Stimulated activated CD4-positive, alpha-beta T cell treated with anti-CD3 and anti-CD28 coated beads, Interleukin-12 subunit alpha, Interleukin-12 subunit beta, amount 100 ng/mL, for 48 hours (primary cell): ENCODE measurements at places on chromosomes 4 and X.

DNA sequence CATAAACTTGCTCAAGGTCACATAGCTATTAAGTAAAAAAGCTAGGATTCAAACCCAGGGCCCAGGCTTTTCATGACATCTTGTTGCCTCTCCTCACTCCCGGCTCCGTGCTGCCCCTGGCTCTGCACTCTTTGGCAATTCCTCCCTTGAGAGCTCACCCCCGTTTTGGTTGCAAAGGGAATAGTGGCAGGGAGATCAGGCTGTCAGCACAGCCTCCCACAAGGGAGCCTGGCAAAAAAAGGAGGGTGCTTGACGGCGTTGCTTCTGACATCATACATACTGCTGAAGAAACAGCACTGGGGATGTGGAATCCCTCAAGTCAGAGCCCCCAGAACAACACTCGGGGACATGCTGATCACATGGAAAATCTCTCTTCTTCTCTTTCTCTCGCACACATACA, 20.5 kb downstream of the IQSEC2 start:
- no peak for DNase-seq

DNA sequence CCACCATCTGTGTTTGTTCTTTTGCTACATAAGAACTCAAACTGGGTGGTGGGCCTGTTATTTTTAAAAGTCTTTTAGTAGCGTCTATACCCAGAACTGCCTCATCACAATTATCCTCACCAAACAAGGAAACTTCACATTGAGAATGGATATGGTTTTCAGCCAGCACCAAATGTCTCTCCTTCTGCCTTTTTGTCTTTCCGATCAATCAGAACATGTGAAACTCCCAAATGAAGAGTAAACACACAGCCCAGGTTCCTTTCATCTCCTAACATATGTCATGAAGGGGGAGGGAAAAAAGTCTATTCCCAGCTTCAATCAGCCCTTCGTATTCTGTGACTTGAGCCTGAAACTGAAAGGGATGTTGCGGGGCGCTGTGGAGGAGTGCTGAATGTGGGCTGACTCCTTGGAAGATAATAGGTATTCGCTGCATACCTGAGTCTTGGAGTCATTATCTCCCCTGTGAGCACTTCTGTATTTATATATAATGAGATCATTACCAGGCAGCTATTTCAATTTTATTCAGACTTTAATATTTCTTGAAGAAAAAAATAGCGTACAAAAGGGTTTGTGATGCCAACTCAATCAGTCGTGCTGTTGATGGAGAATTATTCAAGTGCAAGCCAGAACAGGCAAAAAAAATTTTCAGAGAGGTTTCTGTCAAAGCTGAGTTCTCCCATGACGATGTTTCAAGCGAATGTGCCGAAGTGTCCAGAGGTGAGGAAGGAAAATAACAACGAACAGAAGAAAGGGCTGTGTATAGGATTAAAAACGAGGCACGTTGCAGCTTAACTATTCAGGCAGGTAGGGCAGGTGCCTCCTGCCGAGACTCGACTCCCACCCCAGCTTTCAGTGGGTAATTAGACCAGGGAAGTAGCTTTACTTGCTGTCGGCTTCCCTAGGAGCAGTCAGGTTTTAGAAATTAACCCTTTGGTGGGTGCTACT, 163.9 kb upstream of the NOCT start:
- DNase-seq, result no peak

DNA sequence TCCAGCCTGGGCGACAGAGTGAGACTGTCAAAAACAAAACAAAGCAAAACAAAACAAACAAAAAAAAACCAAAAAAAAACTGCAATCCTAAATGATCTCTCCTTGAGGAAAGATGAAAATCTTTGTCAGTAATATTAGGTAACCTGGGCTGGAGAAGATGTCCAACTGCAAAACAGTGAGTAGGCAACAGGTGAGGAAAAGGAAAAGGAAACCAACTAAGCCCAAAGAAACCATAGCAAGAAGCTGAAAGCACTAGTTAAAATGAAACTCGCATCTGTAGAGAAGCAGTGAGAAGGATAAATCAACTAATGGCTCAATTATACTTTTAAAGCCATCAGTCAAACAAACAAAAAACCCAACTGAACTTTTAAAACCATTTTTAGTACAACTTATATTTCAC, 54.2 kb downstream of the ENOX2 start:
- no peak for DNase-seq

DNA sequence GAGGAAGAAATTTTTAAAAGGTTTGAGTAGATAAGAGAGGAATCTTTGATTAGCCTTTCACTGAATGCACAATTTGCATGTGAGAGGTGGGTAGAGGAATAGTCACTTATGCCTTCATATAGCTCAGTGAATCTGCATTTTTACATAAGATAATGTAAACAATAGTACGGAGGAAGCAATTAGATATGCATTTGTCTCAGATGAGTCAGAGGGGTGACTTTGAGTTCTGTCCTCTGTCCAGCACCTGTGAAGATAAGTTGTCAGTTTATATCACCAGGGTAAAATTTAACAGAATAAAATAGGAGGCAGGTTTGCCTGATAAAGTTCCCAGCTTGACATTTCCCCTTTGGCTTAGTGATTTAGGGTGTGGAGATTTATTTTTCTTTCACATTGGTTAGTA, 841.9 kb downstream of the PCDH18 start:
- no peak for DNase-seq

DNA sequence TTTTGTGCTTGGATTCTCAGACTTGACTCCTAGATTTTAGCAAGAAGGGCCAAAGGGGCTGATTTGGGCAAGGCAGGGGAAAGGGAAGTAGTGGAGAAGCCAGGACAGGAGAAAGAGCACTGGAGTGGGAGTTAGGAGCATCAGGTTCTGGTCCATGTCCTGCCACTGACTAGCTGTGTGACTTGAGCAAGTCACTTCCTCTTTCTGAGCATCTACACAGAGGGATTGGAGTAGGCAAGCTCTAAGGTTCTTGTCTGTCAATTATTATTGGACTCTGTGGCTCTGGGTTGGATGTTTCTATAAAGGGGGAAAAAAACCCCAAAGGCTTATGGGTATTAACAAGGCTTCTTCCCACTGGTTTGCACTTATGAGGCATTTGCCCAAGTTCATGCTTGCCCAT, 24.4 kb downstream of the PLAC1 start:
- no peak for DNase-seq

- DNase-seq, result no peak
These were observed 388.9 kb downstream of the PPARGC1A start for GRCh38 chr4:23500894-23501449.

DNA sequence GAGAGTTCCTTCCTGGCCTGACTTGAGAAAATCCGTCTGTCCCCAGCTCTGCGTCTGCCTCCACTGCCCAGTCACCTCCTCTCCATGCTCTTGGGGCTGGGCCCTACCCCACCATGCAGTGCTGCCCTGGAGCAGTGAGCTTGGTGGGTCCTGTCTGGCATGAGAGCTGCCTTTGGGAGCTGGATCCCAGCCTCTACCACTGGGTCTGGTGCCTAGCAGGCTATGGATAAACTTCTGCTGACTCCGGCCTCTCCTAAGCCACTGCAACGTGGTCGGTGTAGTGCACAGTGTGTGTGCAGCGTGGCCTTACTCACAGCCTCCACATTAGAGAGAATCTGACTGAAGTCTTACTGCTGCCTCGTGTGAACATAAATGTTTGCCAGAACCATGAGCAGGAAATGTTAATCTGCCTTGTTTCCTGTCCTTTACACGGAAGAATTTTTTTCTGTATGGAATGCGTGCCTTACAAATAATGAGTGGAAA, 47.6 kb downstream of the HTT start:
- DNase-seq, result no peak

DNA sequence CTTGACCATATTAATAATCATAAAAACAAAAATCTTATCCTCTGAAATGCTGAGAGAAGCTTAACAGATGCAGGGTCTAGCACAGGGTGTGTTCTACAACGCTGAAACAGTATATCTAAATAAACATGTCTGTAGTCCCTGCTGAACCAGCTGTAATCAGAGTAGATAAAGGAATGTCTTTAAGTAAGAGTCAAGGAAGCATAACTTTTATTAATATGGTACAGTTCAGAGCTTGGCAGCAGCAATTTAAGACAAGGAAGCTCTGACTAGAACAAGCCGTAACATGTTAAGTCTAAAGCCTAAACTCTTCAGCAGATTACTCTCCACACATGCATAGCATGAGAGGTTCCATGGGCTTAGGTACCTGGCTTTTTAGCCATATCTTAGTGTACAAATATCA, 36.1 kb downstream of the NFKB1 start:
- no peak for DNase-seq

GRCh38 chr4:137968956-137969678, 273.0 kb downstream of the SLC7A11 start:
- no peak for DNase-seq

- no peak for DNase-seq
These were observed 55.2 kb downstream of the LGI2 start for GRCh38 chr4:24975510-24975909.

DNA sequence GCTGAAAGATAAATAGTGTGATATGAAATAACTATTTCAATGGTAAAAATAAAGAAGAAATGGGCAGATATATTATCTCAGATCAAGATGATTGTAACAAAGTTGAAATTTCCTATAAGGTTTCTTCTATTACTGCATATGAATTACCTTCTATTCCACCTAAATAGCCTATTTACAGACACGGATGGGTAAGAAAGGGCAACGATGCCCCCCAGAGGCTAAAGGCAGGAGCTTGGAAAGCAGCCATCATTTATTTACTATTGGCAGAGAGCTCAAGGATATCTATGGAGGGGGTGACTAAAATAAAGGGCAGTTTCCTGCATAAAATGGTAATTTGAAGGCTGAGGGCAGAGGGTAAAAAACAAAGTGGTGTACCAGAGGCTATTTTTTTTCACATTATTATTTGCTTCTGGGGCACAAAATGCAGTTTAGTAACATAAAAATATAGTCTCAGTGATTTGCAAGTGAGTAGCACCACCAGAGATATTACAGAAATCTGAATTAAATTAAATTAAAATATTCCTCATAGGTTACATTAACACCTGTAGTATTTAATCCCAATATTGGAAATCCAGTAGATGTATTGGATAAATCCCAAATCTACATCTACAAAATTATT, 123.1 kb downstream of the BTC start:
- peak; percentile 28 for DNase-seq

- DNase-seq, result no peak
These were observed 58.0 kb downstream of the LAS1L start for GRCh38 chrX:65476564-65476963.

- DNase-seq, result no peak
These were observed 251.9 kb downstream of the AFAP1 start for GRCh38 chr4:7687796-7688195.

DNA sequence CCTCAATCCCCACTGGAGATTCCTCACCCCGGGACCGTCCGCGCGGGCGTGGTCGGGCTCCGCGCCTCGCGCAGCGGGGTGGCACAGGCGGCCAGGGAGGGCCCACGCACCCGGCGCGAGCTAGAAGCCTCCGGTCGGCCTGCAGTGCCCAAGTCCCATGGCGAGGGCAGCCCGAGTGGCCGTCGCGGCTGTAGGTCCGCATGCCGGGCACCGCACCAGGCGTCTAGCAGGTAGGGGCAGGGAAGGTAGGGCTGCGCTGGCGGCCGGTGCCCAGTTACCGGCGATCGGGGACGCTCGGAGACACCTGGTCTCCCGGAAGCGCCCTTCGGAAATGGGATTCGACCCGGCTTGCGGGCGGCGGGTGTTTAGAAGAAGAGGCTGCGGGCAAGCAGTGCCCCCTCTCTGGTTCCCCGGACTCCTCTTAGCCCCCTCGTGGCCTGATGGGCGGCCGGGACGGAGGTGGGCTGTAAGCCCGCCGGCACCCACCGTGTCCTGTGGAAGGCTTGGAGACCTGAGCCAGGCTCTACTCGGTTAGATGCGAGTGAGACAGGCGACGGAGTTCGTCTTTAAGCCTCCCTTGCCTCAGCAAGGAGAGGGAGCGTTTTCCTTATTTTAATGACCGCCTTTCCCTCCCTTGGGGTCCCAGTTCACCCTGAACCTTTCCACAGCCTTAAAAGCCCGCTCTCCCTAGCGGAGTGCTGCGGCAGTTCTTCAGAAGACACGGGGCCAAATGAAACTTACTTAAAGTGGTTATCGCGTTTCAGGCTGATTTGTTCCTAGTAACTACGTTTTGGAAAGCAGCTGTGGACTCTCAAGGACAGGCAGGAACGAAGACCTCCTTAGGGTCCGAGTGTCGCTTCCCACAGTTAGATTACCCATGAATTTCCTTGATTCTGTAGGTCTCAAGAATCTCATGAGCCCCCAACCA, 821 bp downstream of the SLITRK2 start:
- DNase-seq, result no peak

GRCh38 chrX:153924149-153924861, 1.8 kb downstream of the ARHGAP4 start:
- DNase-seq, result no peak

DNA sequence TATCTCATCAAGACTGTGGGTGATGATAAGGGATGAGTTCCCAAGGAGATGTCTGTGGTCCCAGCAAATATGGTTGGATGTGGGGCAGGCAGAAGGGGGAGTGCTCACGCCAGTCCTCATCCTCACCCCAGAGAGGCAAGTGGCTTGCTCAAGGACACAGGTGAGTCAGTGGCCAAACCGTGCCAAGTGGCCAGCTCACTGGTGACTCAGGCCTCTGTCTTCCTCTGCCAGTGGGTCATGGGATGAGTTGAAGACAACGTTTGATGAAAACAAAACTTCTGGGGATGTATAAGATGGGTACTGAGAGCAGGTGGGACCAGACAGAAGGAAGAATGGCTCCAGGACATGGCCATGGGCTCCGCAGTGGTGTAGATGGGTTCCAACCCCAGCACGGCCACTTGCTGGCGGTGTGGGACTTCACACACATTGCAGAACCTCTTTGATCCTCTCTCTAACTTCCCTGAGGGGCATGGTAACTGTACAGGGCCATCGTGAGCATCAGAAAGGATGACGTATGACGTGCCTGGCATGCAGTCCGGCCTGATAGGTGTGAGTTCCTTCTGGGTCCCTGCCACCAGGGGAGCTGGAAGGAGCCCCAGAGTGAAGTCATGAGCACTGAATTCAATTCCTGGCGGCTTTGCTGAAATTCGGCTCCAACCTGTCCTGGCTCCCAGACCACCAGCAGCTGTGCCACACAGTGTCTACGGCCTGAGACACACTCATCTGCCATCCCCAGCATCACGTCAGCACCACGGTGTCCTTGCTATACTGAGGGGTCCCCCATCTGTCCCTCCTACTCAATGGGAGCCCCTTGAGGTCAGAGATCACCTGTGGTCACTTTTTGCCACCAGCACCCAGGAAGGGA, 41.3 kb upstream of the GPR78 start:
- no peak for DNase-seq

DNA sequence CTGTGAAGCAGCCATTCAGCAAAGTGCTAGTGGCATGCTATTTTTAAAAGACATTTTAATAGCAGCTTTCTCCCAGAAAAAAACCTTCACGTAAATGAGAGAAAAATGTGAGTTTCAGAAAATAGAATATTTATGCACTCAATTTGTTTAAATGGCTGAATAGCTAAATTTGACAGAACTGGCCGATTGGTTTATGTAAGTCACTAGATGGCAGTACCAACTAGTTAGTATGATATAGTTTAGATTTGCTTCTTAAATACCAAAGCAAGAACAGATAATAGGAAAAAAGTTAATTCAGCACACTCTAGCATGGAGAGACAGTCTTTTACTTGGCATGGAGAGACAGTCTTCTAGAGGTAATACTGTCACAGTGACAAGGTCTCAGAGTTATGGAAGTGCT, 250.1 kb downstream of the SNCA start:
- DNase-seq, result no peak

- DNase-seq, result no peak
These were observed 15.9 kb upstream of the ZIC3 start for GRCh38 chrX:137549851-137550664.

GRCh38 chr4:37132351-37132974, 112.1 kb upstream of the NWD2 start:
- DNase-seq, result no peak

GRCh38 chr4:147354237-147354636, 126.7 kb upstream of the EDNRA start:
- DNase-seq, result no peak

GRCh38 chr4:109091727-109092409, 210.6 kb downstream of the COL25A1 start:
- DNase-seq, result no peak
